CD8-positive, alpha-beta T cell (primary cell): ENCODE measurements at places on chromosomes 6 and 20.

DNA sequence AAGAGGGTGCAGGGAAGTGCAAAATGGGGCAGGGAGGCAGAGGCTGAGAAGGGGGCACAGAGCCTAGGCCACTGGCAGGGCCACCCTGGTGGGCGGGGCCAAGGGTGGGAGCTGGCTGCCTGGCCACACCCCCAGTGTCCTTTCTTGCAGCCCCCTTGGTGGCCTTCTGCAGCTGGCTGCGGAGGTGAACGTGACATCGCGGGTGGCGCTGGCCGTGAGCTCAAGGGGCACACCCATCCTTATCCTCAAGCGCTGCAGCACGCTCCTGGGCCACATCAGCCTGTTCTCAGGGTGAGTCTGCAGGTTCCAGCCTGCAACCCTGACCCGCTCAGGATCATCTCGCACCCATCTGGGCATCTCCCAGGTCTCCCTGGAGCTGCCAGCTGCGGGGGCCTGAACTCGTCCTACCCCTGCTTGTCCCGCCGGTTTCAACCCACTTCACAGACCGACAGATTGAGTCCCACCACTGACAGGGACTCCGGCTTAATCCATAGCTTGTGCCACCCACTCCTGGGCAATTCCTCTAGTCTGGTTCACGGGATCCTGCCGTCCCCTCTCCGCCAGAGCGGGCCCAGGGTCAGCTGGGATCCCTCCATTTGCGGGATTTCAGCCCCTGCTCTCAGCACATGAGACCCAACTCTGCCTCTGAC is 6.2 kb downstream of the BPIFB3 start:
- no peak for DNase-seq

- DNase-seq: no peak
Measured at GRCh38 chr20:10344953-10345352, 89.1 kb downstream of the MKKS start.

DNA sequence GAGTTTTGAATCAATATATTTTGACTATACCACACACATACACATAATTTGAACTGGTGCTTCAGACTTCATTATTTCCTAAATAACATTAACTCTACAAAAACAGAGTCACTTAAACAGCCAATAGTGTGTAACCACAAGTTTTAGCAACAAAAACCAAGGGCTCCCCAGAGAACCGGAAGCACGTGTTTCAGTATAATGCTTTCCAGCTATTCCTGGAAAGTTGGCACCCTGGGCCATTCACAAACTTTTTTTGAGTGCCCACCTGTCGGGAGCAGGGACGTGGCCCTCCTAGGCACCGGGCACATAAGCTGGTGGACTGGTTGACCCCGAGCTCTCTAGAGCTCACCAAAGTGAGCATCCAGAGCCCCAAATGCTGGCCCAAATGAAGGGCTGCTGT is 1.9 kb upstream of the SLC35D3 start:
- DNase-seq: no peak

DNA sequence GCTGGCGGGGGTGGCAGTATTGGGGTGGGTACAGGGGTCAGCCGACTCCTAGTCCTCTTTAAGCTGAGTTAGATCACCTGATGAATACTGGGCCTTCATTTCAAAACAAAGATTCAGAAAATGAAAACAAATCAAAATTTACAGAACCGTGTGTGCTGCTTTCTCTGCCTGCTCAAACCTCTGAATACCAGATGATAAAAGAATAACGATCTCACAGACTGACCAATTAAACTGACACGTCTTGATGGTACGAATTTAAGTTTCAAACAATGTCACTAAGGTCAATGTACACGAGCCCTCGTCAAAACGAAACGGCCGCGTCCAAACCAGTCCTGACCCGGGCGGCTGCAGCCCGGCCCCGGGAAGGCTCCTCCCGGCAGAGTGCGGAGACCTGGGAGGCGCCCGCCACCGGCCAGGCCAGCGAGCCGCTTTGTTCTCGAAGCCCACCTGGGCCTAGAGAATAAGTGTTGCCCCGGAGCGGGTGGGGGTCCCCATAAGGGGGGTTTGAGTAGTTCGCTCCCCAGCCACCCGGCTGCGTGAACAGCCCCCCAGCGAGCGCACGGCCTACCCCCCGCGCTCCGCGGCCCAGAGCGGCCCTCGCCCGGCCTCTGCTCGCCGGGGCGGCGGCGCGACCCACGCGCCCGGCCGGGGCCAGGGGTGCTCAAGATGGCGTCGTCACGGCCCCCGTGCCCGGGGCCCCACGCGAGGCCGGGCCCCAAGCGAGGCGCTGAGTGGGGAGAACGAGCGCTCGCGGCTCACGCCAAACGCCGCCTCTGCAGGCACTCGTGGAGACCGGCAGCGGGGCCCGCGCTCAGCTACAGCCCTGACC is 728 bp downstream of the PSMA7 start:
- DNase-seq: no peak

DNA sequence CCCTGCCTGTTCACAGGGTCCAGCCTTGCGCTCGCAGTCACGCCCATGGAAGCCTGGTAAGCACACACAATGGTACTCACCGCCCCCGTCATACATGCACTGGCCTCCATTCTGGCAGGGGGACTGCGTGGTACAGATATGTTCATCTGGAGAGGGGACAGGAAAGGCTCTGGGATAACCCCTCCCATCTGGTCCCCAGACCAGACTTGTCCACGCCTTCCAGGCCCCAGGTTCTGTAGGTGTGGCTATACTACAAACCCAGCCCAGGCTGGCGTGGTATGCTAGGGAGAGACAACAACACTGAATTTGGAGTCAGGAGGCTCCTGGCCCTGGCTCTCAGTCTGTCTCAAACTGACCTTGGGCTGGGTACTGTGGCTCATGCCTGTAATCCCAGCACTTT is 3.4 kb downstream of the DLK2 start:
- no peak for DNase-seq

DNA sequence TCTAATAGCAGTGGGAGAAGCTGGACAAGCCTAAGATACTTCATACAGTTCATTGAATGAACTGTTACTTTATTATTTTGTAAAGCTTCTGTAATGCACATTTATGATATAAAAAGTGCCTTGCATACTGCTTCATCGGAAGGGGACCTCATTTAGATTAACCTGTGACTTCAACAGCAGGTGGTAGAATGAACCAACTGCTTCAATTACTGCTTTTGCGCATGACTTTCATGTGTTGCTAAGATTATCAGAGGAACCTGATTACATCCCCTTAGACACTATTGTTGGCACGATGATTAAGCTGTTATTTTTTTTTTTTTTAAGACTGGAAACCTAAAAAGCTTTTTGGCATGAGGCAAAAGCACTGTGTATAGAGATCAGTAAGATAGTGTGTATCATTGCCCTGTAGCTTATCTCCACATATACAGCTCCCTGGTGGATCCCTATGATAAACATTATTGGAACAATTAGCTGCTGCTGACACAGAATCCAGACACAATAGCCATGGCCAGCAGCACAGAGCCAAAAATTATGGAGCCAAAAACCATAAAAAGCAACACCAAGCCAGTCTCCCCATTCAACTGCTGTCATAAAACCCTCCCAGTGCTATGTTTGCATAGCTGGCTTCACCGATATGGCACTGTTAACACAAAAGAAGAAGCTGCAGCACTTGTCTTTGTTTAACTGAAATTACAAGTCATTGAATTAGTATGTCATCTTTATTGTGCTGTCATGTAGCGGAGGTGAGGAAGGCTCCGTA is 731.6 kb upstream of the MMS22L start:
- no peak for DNase-seq

DNA sequence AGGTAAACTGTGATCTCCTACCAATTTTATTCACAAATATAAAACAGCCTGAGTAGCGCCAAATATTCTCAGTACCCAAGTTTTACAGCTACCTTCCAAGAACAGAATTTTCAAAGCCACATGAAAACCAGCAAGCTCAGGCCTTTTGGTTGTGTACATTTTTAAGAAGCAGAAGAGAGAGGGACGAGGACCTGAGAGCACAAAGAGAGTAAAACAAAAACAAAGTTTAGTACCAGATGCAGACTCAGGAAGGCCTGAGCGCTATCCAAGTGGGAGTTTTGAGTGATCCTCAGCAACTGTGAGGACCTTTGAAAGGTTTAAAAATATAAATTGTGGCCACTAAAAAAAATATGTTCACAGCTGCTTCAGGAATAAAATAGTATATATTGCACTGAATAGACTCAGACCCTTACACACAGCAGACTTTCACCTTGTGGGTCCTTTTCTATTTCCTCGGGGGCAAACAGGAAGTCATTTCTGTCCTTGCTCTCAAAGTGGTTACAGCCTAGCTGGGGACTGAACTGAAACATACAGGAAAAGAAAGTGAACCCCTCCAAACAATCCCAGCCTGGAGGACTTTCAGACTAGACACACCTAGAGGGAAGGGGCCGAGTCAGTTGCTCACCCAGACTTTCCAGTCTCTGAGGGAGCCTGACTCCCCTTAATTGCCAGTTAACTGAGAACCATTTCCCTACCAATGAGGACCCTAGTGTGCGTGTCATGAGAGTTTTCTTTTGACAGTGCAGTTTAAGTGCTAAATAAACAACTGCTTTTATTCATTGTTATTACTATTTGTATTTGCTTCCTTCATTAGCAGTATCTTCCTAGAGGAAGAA is 48.5 kb upstream of the NT5E start:
- DNase-seq: no peak

GRCh38 chr6:138569970-138570724 is 70.9 kb upstream of the NHSL1 start:
- DNase-seq: no peak

DNA sequence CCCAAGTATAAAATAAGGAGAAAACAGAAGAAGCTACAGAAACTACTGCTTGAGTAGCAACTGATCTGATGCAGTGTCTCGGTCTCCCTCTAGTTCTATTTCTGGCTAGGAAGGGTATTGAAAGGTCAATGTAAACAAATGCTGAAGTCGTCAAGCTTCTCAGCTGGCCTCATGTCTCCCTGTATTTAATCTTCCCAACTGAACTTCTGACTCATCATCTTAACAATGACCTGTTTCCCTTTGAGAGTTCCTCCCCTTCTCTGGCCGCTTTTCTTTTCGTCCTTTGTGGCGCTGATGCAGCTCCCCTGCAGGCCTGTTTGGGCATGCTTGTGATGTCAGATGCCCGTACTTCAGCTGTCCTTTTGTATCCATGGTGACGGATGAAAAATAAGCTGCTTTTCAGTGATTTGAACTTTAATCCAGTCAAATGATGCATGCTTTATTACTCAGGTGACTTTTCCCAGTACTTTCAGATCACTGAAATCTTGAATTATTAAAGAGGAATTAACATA is 7.8 kb upstream of the LCA5 start:
- DNase-seq: no peak

DNA sequence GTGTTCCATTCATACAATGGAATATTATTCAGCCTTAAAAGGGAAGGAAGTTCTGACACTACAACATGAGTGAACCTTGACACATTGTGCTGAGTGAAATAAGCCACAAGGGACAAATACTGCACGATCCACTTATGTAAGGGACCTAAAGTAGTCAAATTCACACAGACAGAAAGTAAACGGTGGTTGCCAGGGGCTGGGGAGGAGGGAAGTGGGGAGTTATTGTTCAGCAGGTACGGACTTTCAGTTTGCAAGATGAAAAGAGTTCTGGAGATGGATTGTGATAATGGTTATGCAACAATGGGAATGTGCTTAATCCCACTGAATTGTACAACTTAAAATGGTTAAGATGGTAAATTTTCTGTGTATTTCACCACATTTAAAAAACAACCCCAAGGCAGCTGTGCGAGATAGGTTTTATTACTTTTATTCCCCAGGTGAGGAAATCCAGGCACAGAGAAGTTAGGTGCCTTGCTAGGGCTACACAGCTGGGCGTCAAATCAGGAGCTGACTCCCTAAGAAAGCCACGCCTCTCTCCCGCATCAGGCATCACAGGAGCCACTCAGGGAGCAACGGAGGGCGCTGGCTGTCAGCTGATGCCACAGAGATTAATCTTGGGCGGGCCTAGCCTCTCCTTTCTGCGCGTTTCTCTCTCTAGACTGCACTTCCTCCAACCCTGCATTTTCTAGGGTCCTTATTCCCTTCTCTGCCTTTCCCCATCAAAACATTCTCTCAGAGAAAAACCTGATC is 9.3 kb upstream of the TRAF3IP2 start:
- DNase-seq: no peak

DNA sequence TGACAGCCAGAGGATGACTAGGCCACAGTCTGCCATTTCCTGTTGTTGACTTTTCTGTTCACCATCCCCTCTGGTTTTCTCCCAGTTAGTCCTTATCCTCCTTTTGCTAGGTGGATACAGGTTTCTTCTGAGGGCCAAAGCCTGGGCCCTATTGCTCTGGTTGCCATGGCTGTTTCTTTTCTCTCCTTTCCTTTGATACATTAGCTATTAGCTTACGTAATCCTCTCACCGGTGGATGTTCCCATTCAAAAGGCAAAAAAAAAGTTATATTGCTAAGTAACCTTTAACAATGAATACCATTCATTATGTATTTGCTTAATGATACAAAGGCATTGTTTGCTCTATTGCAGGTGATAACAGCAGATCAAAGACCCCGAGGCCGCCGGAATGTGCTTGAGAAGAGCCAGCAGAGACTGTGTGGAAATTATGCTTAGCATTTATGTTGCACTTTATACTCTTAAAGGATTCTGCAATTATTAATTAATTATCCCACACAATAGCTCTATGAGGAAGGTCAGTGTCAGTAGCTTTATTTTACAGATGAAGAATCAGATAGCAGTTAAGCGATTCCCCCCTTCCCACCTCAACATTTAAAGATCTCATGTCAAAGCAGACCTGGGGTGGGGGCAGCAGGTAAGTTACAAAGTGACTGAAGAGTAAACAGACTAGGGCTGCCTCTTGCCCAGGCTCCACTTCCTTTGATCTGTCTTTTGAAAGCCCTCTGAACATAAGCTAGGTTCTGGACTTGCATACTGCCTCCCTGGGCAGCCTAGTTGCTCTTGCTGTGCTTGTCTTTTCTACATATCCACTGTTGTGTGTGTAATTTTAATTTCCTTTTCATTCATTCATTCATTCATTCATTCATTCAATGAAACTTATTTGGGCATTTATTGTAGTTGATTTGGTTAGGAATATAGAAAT is 14.5 kb upstream of the TFB1M start:
- DNase-seq: no peak

DNA sequence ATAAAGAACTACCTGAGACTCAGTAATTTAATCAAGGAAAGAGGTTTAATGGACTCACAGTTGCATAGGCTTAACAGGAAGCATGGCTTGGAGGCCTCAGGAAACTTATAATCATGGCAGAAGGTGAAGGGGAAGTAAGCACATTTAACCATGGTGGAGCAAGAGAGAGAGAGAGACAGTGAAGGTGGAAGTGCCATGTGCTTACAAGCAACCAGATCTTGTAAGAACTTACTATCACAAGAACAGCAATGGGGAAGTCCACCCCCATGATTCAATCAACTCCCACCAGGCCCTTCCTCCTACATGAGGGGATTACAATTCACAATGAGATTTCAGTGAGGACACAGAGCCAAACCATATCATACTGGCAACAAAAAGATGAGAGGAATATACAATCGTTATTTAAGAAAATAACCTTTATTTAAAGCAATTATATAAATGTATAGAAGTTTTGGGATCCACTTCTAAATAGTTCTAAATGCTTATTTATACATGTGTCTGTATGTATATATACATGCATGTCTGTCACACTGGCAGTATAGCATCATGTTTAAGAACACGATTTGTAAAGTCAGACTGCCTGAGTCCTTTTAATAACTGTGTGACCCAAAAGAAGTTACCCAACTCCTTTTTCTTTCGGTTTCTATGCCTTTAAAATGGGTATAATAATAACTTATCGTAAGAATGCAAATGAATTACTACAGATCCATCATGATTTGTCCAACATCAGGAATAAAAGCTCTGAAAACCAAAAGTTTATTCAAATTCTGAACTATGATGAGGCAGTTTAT is 255.7 kb upstream of the THEMIS start:
- no peak for DNase-seq
